ENCODE measurements at places on chromosomes 5 and 9.
A peak's percentile ranks its signal among the peaks of the same experiment; 100 is the strongest.

GRCh38 chr5:75116856-75117255 lies 64.5 kb upstream of the GCNT4 start:
- DNase-seq, result no peak

- DNase-seq, result peak; percentile 91
These were observed 15.8 kb upstream of the RAPGEF1 start for GRCh38 chr9:131755541-131756198.

DNA sequence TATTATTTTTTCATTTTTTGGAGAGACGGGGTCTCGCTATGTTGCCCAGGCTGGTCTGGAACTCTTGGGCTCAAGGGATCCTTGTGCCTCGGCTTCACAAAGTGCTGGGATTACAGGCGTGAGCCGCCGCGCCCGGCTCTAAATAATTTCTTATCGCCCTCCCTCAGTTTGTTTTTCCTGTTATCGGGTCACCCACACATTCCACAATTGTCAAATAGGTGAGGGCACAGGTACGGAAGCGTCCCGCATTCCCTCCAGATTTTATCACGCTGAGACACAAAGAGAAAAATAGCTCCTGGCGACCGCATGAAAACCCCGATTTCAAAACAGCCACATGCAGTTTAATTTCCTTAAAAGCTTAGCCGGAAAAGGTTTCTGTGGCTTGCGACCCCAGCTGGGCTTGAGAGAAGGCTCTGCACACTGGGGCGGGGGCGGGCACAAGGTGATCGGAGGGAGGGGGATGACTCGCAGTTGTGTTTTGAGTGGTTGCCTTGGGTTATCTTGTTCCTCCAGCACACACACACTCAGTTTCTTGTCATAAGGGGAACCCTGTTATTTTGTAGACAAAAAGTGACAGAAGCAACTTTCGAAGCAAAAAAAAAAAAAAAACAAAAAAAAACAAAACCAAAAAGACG lies 717 bp upstream of the IQGAP2 start:
- peak; percentile 94 for DNase-seq

GRCh38 chr9:120928483-120929228 lies 2.1 kb upstream of the TRAF1 start:
- peak; percentile 87 for DNase-seq

GRCh38 chr5:151958111-151958510 lies 33.5 kb upstream of the GLRA1 start:
- no peak for DNase-seq

- DNase-seq, result peak; percentile 63
These were observed 2.7 kb downstream of the GZMA start for GRCh38 chr5:55104946-55105701.

DNA sequence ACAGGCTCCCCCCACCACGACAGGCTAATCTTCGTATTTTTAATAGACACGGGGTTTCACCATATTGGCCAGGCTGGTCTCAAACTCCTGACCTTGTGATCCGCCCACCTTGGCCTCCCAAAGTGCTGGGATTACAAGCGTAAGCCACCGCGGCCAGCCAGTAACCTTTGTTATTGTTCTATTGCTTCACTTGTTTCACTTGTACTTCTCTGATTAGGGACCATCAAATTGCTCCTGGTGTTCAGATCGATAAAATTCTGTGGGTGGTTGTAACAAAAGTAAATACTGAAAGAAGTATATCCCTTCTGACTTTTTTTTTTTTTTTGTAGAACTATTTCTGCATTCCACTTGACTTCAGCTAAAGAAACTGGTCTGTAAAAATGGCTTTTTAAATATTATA lies 445.5 kb upstream of the CDH10 start:
- no peak for DNase-seq

GRCh38 chr5:107474716-107475489 lies 195.8 kb downstream of the EFNA5 start:
- DNase-seq, result no peak

DNA sequence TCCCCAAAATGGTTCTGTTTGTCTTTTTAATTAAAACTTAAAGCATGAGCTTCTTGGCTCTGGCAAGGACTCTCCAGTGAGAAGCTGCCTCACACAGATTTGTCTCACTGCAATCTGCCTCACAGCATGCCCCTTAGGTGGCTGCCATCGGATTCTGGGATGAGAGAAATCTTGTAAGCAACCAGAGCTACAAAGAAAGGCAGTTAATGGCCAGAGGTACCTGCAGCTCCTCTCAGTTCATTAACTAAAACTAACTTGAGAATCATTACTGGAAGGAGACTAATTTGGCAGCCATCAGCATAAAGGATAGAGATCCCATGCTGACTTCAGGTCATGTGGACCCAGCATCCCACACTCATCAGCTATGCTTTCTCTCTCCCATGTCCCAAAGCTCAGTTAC lies 220.6 kb upstream of the DMAC1 start:
- DNase-seq, result no peak

GRCh38 chr9:72627147-72627546 lies 105.7 kb downstream of the TMC1 start:
- no peak for DNase-seq

GRCh38 chr5:123795688-123796087 lies 283.7 kb downstream of the CSNK1G3 start:
- DNase-seq, result no peak

GRCh38 chr9:82581935-82582334 lies 481.0 kb downstream of the RASEF start:
- no peak for DNase-seq

GRCh38 chr9:83978992-83979811 lies 813 bp downstream of the HNRNPK start:
- peak; percentile 94 for DNase-seq

- no peak for DNase-seq
These were observed 61.3 kb downstream of the SECISBP2 start for GRCh38 chr9:89379508-89380115.

DNA sequence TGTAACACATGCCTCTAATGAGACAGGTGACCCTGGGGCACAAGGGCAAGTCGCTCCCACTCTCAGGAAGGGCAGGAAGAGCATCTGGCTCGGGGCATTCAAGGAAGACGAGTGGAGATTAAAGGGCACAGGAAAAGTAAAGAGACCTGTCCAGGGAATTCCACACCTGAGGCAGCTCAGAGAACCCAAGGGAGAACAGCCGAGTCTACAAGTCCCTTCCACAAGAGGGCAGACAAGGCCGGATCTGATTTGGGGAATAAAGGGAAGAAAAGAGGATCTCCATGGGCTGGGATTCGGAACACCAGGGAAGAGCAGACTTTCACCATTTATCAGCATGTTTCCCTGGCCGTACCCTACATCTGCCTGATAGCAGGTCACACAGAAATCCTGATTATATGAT lies 28.1 kb downstream of the GPX3 start:
- DNase-seq, result no peak

- DNase-seq, result no peak
These were observed 74.0 kb downstream of the KCNN2 start for GRCh38 chr5:114435885-114436299.

DNA sequence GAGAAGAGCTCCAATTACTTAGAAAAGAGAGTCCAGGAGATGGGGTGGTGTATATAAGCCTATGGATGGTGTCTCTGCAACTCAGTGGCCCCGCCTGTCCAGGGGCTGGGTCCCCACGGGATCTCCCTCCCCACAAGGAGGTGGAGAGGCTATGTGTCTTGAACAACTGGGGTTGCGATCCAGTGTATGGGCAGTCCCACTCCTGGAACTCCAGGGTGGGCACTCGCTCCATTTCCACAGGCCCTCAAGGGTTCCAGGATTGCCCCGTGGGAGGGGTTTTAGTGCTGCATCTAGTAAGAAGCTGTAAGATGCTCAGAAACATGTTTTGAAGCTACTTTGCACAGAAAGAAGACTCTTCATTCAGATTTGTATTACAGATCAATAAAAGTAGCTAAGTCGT lies 558 bp upstream of the SMAD5 start:
- no peak for DNase-seq

DNA sequence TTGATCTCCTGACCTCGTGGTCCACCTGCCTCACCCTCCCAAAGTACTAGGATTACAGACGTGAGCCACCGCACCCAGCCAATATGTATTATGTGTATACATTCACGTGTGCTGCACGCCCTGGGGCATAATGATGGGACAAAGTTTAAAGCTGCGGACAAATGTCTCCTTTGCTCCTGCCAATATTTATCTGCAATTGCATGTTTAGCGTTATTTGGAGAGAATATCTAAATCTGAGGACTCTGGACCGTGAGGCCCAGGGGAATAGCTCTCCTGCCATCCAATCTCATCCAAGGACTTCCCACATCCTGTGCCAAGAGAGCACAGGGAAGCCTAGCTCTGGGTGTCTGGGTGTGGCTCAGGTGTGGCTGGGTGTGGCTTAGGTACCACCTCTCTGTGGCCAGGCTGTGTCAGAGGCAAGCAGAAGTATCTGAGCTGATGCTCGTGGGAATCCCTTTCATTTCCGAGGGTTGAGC lies 6.9 kb upstream of the BOD1 start:
- DNase-seq, result no peak

GRCh38 chr5:168327019-168327421 lies 35.6 kb downstream of the WWC1 start:
- no peak for DNase-seq

DNA sequence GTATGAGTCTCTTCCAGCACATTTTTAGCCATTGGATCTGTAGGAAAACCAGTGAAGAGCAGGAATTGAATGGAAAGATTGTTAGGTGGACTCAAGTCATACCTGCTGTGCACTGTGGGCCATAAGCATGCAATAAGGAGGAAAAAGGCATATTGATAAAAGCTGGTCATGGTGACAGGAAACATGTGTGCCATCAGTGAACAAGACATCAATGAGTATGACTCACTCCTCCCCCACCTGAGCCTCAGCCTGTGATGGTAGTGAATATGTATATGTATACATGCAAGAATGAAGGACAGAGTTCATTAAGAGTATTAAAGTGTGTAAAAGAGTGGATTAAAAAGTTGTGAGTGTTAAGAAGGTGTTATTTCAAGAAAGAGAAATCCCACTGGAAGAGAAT lies 164.5 kb downstream of the TMEM38B start:
- DNase-seq, result peak; percentile 48

- peak; percentile 57 for DNase-seq
These were observed 185.9 kb downstream of the ERCC6L2 start for GRCh38 chr9:96061293-96061987.

GRCh38 chr5:124453221-124454051 lies 293.0 kb downstream of the ZNF608 start:
- no peak for DNase-seq

GRCh38 chr5:42956551-42956950 lies 83.6 kb downstream of the ANXA2R start:
- DNase-seq, result no peak

GRCh38 chr9:33164138-33164809 lies 2.9 kb downstream of the B4GALT1 start:
- no peak for DNase-seq

Measured in activated CD8-positive, alpha-beta memory T cell treated with anti-CD3 and anti-CD28 coated beads, Interleukin-2, amount 10 ng/mL, durations not matched to agents 7 days and 5 days (primary cell).